ENCODE measurements at places on chromosomes 3 and 15.

- DNase-seq, result peak; percentile 77
Observed at GRCh38 chr15:47717036-47717612, at the start of gene SEMA6D. Gene SEMA6D (plus strand): TSS chr15:47717505. CDS start chr15:47759799, 42,294 bp downstream.

- DNase-seq, result peak; percentile 74
Observed at GRCh38 chr3:129892857-129893580, 492 bp downstream of the TMCC1 start.

DNA sequence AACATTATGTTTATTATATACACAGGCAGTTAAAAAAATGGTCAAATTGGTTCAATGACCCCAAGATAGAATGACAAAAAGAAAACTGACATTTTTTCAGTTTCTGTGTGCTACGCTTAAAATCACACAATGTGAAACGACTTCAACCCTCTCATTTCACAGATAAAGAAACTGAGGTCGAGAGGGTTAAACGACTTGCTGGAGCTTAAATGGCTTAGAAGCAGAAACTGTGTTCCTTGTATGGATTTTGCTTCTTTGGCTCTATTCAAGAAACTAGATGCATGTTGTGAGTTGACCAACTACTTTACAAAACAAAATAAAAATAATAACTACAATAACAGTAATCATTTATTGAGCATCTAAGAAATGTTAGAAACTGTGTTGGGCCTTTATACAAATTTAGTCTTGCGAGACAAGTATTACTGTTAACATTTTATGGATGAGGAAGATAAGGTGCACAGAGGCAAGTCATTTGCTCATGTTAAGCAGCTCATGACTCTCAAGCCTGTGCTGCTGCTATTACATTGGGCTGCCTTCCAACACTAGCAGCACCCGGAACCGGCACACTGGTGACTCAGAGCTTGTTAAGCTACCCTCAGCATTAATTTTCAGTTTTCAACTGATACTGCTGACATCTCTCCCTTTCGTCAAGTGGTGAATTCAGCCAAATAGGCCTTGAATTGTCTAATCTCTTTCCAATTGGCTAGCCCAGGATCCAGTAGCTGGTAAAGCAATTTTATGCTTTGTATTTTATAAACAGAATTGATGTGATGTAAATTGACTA, 487.6 kb downstream of the NAALADL2 start:
- peak; percentile 44 for DNase-seq

DNA sequence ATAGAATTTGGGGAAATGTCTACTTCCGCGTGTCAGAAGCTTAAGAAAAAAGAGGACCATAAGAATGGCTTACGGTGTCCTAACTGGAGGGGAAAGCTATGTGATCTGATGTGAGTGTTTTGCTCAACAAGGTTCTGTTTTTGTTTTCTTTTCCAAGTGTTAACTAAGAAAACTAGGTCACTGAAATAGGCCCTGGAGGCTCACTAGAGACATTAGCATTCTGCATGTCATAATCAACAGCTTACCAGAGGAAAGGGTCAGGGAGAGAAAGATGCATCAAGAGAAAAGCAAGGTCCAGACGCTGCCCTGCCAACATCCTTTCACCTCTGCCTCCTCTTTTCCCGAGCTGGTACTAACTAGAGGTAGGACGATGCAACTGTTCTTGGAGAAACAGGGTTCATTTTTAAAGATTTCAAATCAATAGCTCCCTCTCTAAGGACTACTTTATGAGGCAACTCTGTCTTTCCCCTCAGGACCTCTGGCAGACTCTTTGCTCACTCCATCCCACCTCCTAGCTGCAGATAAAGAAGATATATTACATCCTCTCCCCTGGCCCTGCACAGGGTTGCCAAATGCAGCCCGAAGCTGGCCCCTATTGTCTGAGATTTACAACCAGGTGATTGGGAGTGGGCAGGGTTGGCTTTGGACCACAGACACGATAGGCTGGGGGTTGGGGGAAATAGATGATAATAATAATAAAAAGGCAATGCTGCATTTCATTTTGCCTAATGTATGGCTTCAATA, 209.9 kb upstream of the SLC2A2 start:
- no peak for DNase-seq

DNA sequence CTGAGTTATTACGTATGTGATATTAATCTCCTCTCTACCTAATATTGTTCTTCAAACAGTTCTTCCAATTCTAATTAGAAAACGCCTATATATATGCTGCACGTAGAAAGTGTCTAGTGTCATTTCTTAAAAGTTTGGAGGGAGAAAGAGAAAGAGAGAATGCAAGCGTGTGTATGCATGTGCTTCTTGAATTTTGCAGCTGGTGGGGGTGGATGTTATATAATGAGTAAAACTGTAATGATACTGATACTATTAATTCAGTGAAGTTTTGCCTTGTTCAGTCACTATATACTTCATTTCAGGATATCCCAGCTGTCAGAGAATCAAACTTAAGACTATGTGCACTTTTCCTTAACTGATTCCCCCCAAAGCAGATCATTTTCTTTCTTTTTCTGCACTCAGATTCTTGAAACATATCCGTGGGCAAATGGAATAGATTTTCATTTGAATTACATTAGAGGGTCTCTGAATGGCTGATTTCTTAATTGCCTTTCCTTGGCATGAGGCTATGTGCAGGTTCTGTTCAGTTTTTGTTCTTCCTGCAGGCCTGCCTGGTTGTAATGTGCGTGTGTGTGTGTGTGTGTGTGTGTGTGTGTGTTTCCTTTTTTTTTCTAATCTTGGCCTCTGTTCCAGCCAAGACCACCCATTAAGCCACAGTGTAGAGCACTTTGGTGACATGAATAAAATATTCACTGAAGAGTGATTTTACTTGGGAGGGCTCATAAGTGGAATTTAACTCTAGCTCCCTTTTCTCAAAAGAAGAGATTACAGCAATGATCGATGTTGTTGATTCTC, 617.5 kb downstream of the RBMS3 start:
- no peak for DNase-seq

- no peak for DNase-seq
Observed at GRCh38 chr3:7504886-7505775, 644.2 kb downstream of the GRM7 start.

DNA sequence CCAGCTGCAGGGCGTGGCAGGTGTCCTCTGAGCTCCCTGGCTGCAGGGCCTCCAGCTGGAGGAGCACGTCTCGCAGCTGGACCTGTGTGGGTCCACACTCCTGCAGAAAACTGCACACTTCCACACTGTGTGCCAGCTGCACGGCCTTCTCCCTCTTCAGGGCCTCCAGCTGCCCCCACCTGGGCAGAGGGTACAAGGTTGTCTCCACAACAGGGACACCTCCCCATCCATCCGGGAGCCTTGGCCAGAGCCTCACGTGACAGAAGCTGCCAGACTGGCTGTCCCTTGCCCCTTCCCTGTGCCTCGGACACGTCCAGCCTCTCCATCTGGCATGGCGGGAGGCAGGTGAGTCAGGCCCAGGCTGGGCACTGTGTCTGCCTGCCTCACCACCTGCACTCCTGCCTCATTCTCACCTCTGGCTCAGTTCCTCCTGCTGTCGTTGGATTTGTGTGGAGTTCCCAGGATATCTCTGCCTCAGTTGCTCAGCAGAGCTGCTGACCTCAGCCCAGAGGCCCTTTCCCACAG, 14.5 kb downstream of the SPTBN5 start:
- DNase-seq, result no peak

GRCh38 chr3:46778101-46778500, 60.4 kb upstream of the PRSS50 start:
- no peak for DNase-seq

GRCh38 chr3:71022551-71023335, 560.8 kb downstream of the FOXP1 start:
- no peak for DNase-seq

DNA sequence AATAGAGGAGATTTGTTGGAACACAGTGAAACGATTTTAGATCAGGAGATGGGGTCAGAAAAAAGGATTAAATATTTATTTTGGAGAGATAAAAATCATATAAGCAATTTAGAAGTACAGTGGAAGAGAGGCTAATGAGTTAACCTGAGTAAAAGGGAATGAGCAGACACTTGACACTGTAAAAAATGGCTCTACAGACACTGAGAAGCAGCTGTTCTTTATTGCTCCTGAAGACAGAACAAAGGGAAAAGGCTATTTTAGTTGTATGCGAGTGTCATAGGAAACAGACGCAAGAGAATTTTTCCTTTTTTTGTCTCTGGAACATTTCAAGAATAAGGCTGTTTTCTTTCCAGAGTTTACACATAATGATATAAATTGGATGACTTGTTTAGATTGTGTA, 34.3 kb downstream of the ASTE1 start:
- DNase-seq, result no peak

DNA sequence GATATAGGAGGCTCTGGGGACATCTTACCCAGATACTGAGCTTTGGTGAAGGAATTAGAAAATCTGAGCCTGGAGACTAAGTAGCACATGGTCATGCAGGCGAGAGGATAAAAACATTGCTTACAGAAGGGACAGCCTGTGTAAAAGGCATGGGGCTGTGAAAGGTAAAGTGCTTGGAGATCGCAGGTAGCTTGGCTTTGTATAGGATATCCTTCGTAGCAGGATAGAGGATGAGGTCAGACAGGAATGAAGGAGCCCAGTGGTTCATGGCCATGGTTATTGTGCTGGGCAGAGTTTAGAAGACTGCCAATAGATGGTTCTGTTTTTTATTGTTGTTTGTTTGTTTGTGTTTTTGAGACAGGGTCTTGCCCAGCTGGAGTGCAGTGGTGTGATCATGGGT, 82.5 kb downstream of the SLMAP start:
- DNase-seq, result no peak

GRCh38 chr3:5754602-5755001, 567.1 kb downstream of the EDEM1 start:
- no peak for DNase-seq

DNA sequence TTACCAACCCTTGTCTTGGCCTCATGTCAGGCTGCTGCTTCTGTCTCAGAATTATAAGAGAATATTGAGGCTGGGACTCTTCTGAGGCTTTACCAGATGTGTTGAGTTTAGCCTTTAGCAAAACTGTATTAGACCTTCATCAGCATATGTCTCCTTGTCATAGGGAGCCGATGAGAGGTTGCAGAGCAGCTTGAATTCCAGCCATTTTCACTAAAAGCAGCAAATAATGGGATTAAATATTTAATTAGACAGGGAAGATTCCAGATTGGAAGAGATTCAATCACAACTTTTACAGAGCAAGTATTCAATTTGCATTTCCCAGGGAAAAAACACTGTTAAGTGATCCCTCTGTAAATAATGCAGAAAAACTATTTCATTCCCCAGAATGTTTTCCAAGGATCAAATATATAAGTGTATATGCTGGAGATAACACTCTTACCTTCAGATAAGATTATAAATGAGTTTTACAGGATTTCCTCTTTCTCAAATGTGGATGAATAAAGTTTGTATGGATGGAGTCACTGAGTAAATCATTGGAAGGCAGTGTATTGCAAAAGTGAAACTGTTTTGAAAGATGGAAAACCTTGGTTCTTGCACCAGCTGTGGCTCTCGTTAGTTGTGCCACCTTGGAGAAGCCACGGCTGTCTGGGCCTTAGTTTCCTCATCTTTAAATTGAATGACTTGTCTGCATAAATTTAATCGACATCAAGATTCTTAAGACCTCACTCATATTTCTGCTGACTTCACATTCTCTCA, 466.4 kb upstream of the SGO1 start:
- no peak for DNase-seq

DNA sequence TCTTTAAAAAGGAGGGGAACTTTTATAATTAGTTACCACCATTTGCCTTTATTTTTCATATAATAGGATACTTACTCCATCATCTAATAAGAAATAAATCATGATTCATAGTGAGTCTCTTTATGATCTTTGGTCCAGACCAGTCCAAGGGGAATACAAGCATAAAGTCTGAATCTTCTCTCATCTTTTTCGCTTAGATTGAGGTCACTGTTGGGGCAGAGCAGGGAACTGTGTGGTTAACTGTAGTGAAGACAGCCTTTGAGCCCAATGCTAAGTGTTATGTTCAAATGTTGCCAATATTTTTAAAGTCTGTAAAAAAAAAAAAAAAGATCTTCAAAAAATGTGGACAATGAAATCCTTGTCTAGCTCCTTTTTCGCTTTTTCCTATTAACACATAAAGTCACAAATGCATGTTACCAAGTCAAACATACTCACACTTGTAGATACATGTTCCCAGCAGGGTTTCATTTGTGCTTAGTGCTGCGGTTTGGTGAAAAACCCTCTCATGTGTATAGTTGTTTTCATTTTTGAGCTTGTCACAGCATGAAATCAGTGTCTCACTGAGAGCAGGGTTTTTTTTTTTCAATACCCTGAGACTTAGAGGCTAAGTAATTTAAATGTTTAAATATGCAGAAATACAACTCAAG, 72.1 kb downstream of the EPHA3 start:
- no peak for DNase-seq

DNA sequence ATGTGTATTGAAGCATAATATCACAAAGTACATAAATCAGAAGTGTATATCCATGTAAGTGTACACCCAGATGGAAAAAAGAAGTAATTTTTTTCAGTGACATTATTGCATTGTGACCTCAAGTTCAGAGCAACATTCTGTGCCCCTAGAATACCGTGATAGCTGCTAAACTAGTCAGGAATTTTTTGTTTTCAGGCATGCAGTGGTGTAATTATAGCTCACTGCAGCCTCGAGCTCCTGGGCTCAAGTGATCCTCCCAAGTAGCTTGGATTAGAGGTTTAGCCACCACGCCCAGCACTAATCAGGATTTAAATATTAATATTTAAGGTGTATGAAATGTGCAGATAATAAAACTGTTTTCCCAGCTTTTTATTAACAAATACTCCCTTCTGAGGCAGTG, 25.5 kb downstream of the SEC62 start:
- no peak for DNase-seq

GRCh38 chr15:44194323-44195150, 534 bp downstream of the FRMD5 start:
- DNase-seq, result peak; percentile 37

DNA sequence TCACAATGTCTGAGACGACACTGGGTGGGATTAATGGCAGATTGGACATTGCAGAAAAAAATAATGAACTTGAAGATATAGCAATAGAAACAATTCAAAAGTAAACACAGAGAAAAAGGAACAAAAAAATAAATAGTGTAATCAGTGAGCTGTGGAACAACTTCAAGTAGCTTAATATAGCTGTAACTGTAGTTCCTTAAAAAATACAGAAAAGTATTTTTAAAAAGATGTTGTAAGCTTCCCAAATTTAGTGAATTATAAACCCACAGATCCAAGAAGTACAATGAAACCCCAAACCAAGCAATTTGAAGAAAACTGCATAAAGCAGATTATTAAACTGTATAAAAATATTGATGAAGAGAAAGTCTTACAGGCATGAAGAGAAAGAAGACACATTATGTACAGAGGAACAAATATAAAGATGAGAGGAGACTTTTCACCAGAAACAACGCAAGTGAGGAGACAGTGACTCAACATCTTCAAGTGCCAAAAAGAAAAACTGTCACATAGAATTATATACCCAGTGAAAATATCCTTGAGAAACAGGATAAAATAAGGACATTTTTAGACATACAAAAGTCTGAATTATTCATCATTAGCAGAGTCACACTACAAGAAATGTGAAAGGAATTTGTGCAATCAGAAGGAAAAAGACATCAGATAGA, 176.4 kb downstream of the NFKBIZ start:
- DNase-seq, result no peak

DNA sequence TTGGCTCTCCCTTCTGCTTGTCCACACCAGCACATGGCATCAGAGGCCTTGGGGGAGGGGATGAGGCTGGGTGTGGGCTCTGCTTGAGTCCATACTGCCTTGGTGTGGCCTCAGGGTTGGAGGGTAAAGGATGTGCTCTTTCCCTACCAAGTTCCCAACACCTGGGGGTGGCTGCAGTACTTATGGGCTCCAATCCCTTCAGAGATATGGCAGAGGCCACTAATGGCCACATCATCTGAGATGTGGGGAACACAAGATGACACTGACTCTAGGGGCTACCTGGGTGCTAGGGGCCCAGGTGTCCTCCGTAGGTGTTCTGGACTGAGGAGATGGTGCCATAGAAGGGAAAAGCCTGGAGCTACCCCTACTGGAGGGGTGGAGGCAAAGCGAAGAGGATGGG, 6.9 kb downstream of the CXCR6 start:
- no peak for DNase-seq
